GF-D8 (cell line): ENCODE measurements at places on chromosomes 1 and 21.

GRCh38 chr1:186016856-186017255 is 282.7 kb downstream of the HMCN1 start:
- no peak for DNase-seq

DNA sequence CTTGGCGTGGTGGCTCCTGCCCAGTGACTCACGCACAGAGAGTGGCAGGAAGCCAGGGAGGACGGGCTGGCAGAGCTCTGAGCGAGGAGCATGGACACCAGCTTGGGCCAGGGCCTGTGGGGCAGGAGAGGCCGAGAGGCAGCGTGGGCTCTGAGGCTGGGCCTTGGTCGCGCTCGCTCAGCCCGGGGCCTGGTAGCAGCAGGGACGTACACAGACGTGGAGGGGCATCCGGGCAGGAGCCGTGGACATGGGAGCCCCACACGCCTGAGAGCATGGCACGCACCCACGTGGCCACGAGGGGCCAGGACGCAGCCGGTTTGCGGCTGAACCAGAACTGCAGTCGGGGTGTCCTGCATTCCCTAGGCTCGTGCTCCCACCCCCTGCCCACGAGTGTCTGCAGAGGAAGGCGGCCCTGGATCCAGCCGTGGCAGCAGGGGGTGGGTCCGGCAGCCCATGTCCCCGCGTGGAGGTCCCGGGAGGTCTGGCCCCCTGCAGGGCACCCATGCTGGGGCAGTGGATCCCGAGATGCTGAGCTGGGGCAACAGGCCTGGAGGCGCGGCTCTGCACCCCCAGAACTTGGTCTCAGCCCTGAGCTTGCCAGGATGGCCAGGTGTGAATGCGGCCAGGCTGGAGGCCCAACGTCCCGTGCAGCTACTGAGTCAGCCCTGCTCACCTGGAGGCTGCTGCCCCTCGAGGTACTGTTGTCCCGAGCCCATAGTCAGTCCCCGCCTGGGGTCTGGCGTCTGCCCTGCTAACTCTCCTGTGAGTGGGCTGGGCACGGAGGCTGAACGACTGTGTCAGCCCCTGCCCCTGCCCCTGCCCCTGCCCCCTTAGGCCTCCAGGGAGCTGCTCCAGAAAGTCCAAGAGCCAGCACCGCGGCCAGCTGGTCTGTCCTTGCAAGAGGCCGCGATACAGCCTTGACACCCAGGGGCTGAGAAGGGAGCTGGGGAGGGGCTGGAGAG is 61.6 kb downstream of the SLX9 start:
- DNase-seq: no peak

GRCh38 chr21:42108554-42109340 is 37.6 kb downstream of the UMODL1 start:
- DNase-seq: no peak

DNA sequence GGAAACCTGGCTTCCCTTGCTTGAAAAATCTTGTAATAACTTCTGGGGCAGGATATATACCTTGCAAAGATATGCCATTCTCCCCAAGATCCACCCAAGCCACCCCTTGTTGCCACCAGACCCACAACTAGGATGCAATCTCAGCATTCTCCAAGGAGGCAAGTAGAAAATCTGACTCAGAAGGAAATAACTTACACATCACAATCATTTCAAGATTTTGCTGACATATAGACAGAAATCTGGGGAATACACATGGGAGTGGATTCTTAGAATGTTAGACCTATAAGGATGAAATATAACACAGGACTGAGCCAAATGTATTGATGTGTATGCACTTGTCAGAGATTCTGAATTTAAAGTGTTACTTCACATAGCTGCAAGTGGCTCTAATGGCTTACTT is 14.8 kb upstream of the ZDHHC18 start:
- no peak for DNase-seq

DNA sequence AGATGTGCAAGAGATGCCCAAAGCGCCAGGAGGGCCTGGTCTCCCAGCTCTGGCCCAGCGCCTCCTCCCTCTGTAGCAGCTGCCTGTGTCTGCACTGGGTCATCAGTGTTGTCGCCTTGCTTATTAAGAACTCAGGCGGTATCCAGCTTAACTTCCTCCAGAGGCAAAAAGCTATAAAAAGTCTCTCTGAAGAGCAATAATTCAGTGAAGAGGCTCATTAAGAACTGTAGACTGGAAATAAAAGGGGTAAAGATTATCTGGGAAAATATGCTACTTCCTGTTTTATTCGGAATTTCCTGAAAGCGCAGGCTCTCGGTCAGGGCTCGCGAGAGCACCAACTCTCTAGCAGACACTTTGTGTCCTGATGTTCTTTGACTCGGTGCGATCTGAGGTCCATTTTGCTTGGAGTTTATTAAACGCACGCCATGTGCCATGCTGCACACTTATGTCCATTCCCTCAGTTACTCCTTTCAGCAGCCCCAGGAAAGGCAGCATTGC is 70.4 kb downstream of the MRPS6 start:
- no peak for DNase-seq

DNA sequence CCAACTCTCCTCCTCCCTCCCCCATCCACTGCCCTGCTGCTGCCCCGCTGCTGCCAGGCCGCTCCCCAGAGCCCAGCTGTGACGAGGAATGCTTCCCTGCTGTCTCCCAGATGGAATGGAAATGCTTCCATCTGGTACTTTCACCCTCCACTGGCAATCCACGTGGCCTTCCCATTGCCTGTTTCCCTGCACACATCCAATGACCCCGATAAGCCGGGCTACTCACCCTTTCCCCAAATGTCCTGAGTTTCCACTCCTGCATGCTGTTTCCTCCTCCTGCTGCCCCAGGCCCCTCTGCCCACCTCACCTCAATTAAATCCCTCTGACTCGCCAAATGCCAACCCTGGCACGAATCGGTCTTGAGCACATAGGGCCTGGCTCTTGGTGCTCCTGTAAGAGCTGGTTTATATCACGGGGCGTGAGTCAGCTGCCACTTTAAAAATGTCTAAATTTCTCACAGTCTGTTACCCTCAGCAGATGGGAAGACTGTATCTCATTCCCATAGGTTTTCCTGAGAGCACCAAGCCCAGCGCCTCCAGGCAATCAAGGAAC is 36.4 kb downstream of the MRAP start:
- no peak for DNase-seq

- DNase-seq: peak; percentile 21
These were observed 98.6 kb upstream of the PPP2R5A start for GRCh38 chr1:212186427-212187207.

- DNase-seq: no peak
These were observed 44.6 kb downstream of the GLUL start for GRCh38 chr1:182347019-182347418.

DNA sequence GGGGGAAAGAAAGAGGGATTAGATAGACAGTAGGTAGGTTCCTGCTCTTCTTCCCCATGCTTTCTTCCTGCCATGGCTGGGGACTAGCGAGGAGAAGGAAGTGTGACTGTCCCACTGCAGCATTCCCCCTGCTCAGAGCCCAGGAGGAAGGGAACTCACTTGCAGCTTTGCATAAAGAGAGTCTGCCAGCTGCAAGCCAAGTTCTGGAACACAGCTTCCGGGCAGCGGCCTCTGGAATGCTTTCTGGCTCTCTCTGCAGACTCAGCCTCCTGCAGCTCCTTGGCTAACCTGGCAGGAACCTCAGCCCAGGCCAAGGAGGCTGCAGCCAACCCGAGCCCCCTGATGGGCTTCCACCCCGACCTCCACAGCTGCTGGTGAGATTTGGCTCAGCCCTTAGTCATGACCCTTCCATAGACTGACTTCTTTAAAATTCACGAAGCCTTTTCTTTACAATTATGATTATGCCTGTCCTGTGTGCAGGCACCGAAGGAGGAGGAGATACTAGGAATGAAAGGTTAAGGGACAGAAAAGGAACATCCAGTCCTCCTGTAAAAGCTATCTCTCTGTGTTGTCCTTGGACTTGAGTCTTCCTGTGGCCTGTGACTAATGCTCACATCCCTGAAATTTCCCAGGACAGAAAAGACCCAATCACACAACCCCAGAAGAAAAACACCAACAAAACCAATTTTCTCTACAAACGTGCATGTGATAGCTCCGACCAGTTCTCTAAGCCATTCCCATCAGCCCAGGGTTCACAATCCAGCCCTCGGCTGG is 108.2 kb upstream of the OLIG2 start:
- no peak for DNase-seq

DNA sequence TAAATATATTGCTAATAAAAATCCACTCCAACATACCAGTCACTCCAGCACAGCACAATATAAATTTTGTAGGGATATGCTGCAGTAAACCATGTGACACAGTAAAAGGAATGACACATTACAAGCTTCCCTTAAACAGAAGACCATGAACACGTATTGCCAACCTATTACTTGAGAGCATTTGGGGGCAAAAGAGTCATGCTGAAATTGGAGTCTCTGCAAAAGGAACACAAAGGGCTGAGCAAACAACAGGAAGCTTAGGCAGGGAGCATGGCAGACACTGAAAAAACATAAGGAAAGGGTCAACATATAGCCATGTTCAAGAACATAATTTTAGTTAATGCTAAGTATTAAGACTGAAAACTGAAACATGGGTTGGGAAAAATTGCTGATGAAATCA is 214.5 kb downstream of the SMYD3 start:
- no peak for DNase-seq
